NCI-H1048 (cell line): ENCODE measurements at places on chromosomes 2 and 18.

GRCh38 chr2:59149271-59149670, 908.1 kb upstream of the FANCL start:
- no peak for DNase-seq

- DNase-seq = no peak
Observed at GRCh38 chr2:205283736-205284270, 398.5 kb upstream of the NRP2 start.

- DNase-seq = peak; percentile 62
Observed at GRCh38 chr18:3454365-3455089, 4.6 kb downstream of the TGIF1 start.

- no peak for DNase-seq
Observed at GRCh38 chr2:134610871-134611270, 107.9 kb downstream of the TMEM163 start.

GRCh38 chr18:47912794-47913585, 17.5 kb downstream of the SMAD2 start:
- DNase-seq = no peak
